T-helper 1 cell (primary cell): ENCODE measurements at places on chromosomes 11 and 22.

DNA sequence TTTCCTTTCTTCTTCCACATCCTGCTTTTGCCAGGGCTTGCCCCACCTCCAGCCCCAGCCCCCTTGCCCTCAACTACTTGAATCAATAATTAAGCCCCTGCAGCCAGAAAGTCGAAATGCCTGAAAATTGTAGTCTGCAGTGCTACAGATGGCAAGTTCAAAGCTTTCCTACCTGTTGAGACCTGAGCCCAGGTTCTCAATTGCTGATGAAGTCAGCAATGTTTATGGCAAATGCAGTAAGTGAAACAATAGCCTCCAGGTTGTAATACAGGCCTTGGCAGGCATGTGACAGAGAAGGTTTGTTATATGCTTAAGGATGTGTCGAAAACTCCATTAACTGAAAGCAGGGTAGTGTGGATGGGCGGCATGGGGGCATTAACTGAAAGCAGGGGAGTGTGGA lies 181.1 kb upstream of the SESN3 start:
- DNase-seq: no peak

DNA sequence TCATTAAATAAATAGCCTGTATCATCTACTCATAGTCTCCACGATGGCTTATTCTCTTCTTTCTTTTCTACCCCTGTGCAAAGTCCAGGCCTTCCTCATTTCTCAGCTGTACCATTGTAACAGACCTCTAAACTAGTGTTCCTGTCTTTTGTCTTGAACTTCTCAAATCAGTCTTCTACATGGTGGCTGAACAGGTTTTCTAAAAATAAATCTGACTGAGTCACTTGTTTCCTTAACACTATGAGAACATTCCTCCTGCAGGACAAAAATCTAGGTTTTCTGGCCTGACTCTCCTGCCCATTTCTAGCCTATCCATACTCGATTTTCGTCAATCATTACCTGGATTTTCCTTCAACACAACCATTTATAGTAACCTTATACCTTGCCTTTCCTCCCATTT lies 1080.8 kb upstream of the TENM4 start:
- DNase-seq: no peak

GRCh38 chr22:39528080-39528661 lies 4.4 kb downstream of the RPS19BP1 start:
- no peak for DNase-seq

- no peak for DNase-seq
Measured at GRCh38 chr11:75339685-75340409, 11.6 kb downstream of the ARRB1 start.

GRCh38 chr11:134657631-134658030 lies 245.6 kb upstream of the B3GAT1 start:
- DNase-seq: no peak

- no peak for DNase-seq
Measured at GRCh38 chr11:3108183-3108721, 51.0 kb upstream of the CARS1 start.
